Large intestine (tissue), 12 donors: ENCODE measurements at places on chromosomes 4 and X.

GRCh38 chrX:10819973-10820372 is 199.6 kb upstream of the MID1 start:
- DNase-seq, result no peak

GRCh38 chrX:63581906-63582305 is 203.1 kb downstream of the ARHGEF9 start:
- no peak for DNase-seq

DNA sequence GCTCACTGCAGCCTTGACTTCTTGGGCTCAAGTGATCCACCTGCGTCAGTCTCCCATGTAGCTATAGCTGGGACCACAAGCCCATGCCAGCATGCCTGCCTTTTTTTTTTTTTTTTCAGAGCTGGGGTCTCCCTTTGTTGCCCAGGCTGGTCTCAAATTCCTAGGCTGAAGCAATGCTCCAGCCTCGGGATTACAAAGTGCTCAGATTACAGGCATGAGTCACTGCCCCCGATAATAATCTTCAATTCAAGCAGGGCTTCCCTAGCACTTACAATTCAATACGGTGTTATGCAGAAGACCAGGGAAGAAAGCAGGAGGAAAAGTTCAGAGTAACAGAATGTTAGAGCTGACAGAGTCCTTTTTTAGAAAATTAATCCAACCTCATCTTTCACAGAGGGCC is 26.1 kb downstream of the OTOP1 start:
- DNase-seq, result no peak

GRCh38 chr4:139253713-139254112 is 26.3 kb downstream of the MGARP start:
- no peak for DNase-seq

- DNase-seq, result no peak
These were observed 142.7 kb downstream of the DKK2 start for GRCh38 chr4:106893395-106893881.
